ENCODE measurements at places on chromosomes 12 and 14.

GRCh38 chr12:79532907-79533288 is 157.9 kb downstream of the PAWR start:
- DNase-seq: no peak

GRCh38 chr12:75658901-75659823 is 147.8 kb upstream of the KRR1 start:
- no peak for DNase-seq

- DNase-seq: no peak
Observed at GRCh38 chr12:13210236-13211190, 14.0 kb downstream of the EMP1 start.

GRCh38 chr12:49496417-49497360 is 42.1 kb upstream of the KCNH3 start:
- no peak for DNase-seq

DNA sequence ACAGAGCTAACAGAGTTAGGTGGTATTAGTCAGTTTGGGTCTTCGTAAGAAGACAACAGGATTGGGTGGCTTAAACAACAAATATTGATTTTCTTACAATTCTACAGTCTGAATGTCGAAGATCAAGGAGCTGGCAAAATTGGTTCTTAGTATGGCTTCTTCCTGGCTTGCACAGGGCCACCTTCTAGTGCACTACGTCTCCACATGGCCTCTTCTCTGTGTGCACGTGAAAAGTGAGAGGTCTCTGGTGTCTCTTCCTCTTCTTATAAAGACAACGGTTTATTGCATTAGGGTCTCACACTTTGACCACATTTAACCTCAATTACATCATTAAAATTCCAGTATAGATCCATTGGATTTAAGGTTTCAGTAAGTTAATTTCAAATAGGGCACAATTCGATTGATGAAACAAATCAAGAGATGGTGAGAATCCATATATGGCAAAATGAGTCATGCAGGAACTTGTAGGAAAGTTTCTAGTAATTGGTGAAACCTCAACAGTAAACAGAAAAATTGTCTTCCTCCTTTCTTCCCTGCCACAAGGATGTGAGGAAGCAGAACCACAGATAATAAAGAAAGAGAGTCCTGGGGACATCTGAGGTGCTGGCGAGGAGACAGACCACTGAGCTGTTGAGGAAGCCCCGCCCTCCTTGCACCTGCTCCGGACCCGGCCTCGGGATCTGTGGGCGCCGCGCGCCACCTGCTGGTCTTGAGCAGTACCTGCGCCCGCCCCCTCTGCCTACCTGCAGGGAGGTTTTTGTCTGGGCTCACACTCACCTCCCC is 846.7 kb downstream of the TMEM121 start:
- DNase-seq: peak; percentile 39

DNA sequence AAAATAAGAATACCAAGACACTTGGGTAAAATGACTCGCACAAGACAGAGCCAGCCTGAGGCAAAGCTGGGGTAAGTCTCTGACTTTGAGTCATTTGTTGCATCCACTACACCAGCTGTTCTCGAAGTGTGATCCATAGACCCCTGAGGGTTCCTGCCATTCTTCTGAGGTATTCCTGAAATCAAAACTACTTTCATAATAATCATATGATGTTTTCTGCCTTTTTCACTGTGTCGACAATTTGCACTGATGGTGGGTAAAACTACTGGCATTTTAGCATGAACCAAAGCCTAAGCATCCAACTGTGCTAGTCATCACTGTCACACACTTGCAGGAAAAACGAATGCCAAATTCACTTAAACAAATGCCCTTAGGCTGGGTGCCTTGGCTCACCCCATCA is 135.5 kb upstream of the FUT8 start:
- no peak for DNase-seq

DNA sequence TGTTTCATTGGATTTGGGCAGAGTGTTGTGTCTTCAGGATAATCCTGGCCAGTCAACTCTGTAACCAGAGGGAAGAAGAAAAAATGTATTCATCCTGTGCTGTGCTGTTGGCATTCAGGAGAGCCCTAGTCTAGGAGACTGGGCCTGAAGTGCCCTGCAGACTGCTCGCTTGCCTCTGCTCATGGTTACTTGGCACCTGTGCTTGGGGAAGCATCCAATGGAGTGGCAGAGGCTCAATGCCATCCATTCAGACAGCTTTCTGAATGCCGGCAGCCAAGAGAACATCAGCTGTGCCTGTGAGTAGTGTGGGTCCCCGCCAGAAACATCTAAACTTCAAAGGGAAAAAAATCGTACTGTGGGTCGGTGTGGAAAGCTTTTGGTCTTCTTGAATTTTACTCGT is 124.2 kb downstream of the SRGAP1 start:
- DNase-seq: no peak

- no peak for DNase-seq
Observed at GRCh38 chr14:96165493-96166436, 38.9 kb upstream of the BDKRB2 start.

DNA sequence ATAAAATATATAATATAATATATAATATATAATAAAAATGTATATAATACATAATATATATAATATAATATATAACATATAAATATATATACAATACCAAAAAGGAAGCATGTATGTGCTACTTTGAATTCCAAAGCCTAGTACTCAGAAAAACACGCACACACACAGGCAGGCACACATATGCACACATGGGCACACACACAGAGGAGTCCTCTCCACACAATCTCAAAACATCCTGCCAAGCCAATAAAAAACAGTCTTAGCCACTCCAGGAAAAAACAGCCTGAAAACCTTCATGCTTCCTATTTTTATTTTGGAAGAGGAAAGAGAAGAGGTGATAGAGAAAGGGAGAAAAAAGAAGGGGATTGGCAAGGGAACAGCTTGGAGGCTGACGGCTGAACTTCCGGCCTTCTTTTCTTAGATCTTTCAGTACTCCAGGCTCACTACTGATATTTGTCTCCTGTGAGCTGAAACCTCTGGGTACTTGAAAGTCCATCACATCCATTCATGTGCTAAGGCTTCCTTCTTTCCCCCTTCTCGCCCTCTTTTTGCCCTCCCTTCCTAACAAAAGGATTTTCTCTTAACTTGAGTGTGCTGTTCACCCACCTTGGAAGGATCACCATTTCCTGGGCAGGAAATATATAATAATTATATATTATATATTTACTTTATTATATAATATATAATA is 394.2 kb downstream of the NUAK1 start:
- no peak for DNase-seq

GRCh38 chr14:61918998-61919397 is 156.8 kb downstream of the SNAPC1 start:
- no peak for DNase-seq
